Effector CD4-positive, alpha-beta T cell (primary cell): ENCODE measurements at places on chromosomes 2 and 18.
A peak's percentile ranks its signal among the peaks of the same experiment; 100 is the strongest.

DNA sequence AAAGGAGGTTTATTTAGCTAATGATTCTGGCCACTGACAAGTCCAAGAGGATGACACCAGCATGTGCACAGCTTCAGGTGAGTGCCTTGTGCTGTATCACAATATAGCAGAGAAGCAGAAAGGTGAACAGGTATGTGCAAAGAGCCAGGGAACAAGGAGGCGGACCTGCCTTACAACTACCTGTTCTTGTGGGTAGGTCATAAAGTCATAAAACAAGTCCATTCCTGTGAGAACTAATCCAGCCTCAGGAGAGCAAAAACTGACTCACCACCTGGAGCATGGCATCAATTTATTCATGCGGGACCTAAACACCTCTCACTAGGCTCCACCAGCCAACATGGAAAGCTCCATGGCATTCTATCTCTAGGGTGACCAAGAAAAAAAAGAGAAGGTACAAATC is 234.2 kb downstream of the ASXL3 start:
- DNase-seq: no peak

- DNase-seq: no peak
Observed at GRCh38 chr2:43708891-43709290, 32.7 kb upstream of the C1GALT1C1L start.

- DNase-seq: no peak
Observed at GRCh38 chr18:33576999-33577646, 896 bp upstream of the ASXL3 start.

DNA sequence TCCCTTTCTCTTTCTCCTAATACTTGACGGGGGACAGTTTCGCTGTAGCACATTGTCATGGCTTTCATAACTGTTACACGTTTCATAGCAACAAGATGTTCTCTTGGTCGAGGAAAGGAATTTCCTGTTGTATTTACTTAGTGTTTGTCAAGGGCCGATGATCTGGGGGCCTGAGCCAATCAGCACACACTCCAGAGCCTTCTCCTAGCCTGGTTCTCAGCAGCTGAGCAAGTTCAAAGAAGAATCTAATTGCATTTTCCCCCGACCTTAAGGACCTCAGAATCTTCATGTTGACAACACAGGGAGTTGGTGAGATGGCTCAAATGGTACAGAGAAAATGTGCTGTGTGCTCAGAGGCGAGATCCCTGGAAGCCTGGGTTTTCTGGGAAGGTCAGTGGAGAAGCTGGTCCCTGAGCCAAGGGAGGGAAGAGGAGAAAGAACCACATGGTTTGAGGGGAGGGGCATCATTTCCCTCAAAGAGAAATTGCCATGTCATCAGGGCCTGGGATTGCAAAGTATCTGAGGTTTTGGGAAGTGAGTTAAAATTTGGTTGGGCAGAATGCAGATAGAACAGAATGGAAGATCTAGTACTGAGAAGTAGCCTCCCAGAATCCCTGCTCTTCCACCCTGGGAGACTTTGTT is 76.9 kb upstream of the AGAP1 start:
- DNase-seq: no peak

- DNase-seq: no peak
Observed at GRCh38 chr2:224764565-224765236, 48.5 kb upstream of the CCDC195 start.

DNA sequence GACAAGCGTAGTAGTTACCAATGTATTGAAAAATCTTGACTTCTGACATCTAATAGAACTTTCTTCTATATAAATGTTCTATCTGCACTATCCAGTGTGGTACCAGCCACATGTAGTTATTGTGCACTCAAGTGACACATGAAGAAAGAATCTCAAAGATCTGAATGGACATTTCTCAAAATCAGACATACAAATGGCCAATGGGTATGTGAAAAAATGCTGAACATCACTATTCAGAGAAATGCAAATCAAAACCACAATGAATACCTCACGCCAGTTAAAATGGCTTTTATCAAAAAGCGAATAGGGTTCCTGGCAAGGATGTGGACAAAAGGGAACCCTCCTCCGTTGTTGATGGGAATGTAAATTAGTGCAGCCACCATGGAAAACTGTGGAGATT is 37.5 kb upstream of the SMCHD1 start:
- no peak for DNase-seq

DNA sequence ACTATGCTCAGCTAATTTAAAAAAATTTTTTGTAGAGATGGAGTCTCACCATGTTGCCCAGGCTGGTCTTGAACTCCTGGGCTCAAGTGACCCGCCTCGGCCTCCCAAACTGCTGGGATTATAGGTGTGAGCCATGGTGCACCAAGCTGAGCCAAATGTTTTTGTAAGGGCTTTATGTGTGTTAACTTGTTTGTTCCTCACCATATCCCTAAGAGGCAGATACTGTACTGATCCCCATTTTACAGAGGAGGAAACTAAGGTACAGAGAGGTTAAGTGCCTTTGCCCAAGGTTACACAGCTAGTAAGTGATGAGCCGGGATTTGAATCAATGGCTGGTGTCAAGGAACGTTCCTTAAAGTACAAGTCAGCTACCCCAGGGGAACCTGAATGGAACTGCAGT is 85.3 kb upstream of the KLF7 start:
- no peak for DNase-seq

DNA sequence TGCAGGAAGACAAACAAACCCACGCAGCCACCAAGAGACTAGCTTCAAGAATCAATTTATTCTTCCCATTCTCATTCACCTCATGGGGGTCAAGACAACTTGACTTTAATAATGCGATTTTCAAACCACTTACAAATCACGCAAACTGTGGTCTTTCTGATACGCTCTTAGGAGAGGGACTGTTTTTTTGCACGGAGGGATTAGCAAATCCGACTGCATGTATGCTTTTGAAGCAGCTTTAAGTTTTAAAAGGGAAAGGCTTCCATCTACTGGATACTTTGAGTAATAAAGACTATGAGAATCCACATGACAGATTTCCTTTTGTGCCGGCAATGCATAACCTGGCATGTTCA is 322.9 kb upstream of the KCNJ3 start:
- no peak for DNase-seq

DNA sequence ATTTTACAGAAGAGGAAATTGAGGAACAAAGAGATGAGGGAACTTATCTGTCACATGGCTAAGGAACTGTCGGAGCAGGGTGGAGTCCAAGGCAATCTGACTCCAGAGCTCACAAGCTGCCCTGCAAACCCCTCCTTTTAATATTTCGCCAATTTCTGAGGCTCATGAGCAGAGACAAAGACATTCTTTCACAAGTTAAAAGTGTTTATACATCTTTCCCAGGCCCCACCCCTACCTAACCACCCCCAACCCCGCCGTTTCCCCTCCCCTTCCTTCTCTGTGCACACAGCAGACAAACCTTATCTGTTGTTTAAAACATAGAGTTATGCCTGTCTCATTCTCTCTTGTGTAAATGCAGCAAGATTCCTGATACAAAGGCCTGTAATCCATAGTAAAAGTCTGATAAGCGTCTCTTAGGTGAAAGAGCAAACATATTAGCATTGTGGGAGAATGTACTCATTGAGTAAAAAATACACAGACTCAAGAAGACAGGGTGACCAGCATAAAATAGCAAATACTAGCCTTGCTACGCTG is 44.3 kb downstream of the EPHA4 start:
- peak; percentile 16 for DNase-seq

DNA sequence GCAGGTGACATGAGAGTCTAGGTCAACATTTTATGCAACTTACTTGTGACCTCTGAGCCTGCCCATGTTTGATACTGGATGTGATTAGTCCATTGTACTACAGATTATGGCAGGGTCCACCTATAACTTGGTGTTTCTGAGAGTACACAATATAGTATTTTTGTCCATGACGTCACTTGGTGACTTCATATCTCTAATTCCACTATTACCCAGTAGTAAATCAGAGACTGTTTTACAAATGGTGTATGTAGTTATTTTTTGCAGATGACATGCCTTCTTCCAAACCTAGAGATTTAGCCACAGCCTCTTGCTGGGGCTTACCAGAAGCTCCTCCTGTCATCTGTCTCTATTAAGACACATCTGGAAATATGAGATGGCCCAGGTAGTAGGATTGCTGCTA is 24.6 kb upstream of the TMX3 start:
- no peak for DNase-seq

- DNase-seq: no peak
Observed at GRCh38 chr2:86237172-86237571, 37.9 kb downstream of the MRPL35 start.

DNA sequence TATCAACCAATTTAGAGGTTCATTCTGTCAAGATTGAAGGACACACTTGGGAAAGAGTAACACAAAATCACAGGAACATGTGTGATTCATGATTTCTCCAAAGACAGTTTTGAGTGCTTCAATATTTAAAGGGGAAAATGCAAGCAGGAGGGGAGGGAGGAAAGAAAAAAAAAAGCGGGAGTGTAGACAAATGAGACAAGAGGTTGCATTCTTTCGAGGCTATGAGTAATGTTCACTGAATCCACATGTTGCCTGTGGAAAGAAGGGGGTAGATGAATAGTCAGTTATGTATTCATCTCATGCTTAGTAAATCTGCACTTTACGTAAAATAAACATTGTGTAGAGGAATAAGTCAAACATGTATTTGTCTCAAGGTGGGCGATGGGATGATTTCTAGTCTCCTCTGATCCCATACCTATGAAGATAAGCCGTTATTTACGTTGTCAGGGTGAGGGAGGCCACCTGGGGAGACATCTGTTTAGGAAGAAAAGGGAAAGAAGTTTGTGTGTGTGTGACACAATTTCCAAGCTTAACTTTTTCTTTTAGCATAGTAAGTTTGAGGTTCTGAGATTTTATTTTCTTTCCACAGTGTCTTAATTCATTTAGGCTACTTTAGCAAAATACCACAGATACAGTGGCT is 211.0 kb upstream of the ZC3H15 start:
- DNase-seq: no peak

GRCh38 chr2:31319406-31320175 is 85.6 kb downstream of the EHD3 start:
- DNase-seq: no peak

GRCh38 chr2:35347561-35347960 is 1008.0 kb upstream of the CRIM1 start:
- no peak for DNase-seq

- DNase-seq: no peak
Observed at GRCh38 chr2:86012007-86012712, 93.5 kb downstream of the POLR1A start.

- no peak for DNase-seq
Observed at GRCh38 chr18:35740656-35741055, 159.1 kb downstream of the GALNT1 start.

- no peak for DNase-seq
Observed at GRCh38 chr18:62828852-62829251, 113.5 kb downstream of the PHLPP1 start.

GRCh38 chr2:239829326-239829725 is 195.8 kb downstream of the NDUFA10 start:
- no peak for DNase-seq

DNA sequence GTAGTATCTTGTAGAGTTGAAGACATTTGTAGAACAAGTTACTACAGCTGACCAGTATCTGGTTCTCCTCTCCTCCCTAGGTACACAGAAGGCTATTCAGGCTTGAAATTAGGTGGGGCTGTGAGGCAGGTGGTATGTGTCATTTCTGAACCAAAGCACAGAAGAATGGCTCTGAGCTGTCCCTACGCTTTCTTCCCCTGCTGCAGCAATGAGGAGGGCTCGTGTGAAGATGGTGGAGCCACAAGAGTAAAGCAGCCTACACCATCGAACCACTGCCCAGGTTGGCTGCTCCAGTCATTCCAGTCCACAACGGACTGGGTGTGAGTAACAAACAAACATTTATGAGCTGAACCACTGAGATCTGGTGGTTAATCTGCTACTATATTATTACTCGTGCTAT is 148.9 kb downstream of the DTNB start:
- DNase-seq: no peak

DNA sequence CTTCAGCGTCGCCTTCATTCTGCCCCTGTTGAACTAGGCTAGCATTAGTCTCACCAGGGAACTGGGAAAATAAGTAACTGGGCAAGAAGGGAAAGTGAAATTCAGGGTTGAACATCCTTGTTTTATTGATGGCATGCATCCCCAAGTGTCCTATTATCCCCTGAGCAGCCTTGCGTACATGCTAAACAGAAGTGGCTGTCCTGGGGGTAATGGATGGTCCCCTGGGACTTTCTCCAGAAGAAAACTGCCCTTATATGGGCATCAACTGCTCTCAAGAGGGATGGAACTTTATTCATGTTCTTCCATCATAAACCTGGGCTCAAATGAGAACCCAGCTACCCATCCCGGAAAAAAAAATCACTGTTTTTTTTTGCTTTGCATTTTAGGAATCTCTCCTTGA is 11.8 kb upstream of the SMIM21 start:
- DNase-seq: no peak

GRCh38 chr2:99035920-99036319 is 99.9 kb upstream of the CRACDL start:
- no peak for DNase-seq

DNA sequence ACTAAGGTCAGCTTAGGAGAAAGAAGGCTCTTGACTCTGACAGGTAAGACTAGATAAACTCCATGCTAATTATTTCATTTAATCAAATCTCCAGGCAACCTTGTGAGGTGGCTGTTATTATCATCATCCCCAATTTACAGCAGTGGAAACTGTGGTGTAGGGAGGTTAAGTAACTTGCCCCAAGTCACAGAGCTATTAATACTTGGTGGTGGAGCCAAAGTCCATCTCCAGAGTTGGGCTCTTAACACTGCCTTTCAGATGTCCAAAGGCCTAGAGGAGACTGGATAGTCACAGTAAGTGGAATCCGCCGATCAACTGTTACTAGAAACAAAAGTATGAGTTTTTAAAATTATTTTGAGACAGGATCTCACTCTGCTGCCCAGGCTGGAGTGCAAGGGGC is 46.6 kb upstream of the SP3 start:
- no peak for DNase-seq

- no peak for DNase-seq
Observed at GRCh38 chr2:206378835-206379234, 64.5 kb upstream of the ADAM23 start.

- DNase-seq: no peak
Observed at GRCh38 chr2:85684380-85684779, 9.8 kb upstream of the GNLY start.
